ENCODE measurements at places on chromosomes 7 and 10.

DNA sequence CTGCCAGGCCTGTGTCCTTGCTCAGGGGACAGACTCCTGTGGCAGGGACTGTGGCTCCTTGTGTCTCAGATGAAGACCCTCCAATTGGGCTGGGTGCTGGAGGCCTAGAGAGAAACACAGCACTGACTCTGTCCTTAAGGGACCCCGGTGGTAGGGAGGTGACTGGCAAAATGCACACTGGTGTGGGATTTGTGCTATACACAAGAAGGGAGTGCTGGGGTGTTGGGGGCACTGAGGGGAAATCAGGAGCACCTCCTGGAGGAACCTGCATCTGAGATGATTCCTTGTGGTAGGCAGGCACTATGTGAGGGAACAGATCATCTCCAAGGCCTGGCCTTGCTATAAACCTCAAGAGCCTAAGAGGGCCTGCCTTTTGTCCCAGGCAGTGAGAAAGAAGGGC is 149.2 kb downstream of the RPS24 start:
- no peaks in the 10 kb centered on the region for H3K36me3 ChIP-seq
- H3K27me3 ChIP-seq: no peaks in the 10 kb centered on the region
- no peak for DNase-seq
- H3K27ac ChIP-seq: no peak overlapping the region
- H3K4me3 ChIP-seq: no peak overlapping the region
- no peaks in the 10 kb centered on the region for H3K4me1 ChIP-seq

DNA sequence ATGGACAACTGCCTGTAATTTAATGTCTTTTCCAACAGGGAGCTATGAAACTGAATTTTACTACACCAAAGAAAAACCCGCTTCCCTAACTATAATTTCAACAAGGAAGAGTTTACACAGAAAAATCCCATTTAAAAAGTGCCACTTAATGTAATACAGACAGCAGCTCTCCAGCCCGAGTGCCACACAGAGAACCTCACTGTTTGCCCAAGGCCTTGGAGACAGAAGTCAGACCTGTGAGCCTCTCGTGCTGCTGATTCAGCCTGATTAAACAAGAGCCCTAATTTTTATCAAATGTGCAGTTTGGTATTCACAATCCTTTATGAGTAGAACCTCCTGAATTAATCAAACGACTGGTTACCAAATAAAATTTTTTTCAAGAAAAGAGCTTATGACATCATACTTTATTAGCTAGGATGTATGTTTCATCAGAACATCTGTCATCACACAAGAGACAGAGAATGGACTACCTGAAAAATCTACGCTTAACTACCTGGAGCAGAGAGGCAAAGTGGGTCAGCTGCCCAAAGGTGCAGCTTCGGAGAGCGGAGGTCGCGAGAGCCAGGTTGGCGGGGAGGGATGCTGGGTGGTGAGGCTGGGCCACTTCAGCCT is 543.6 kb downstream of the SDK1 start:
- H3K27me3 ChIP-seq: no peaks in the 10 kb centered on the region
- no peaks in the 10 kb centered on the region for H3K4me1 ChIP-seq
- H3K36me3 ChIP-seq: no peaks in the 10 kb centered on the region
- H3K27ac ChIP-seq: no peak overlapping the region
- no peak overlapping the region for H3K4me3 ChIP-seq
- DNase-seq: no peak

- H3K4me1 ChIP-seq: no peaks in the 10 kb centered on the region
- no peak overlapping the region for H3K27ac ChIP-seq
Observed at GRCh38 chr10:131211559-131211958, 100.0 kb downstream of the TCERG1L start.

DNA sequence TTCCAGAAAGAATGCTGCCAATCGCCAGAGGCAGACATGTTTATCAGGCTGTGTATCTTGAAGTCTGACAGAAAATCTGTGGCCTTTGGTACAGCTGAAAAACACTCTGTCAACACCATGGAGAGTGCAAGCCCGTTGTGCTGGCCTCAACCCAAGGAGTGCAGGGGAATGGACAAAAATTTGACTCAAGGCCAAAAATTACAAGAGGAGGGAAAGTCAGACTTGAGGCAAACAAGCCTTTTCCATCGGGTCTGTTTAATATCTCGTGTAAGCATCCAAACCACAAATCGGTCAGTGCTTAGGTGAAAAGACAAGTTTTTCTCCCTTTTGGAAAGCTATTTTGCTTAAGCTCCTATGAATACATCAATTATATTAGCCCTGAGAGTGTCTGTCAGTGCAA is 305.3 kb upstream of the NFE2L3 start:
- no peaks in the 10 kb centered on the region for H3K36me3 ChIP-seq
- no peak for DNase-seq
- H3K27ac ChIP-seq: no peak overlapping the region

DNA sequence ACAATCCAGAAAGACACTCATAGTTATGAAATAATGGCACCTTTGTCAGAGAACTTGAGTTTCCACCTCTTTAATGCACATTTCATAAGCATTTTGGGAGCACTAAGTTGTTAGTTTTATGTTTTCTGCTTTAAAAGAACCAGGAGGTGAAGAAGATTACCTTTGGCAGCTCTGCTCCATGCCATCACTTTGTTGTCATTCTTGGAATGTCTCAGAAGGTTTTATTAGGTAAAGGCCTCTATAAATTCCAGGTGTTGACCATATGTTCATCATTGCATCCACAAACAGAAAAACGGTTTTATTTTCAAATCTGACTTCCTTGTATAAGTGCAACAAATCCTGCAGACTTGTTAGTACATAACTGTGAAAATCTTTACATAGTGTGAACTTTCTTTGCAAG is 424.8 kb downstream of the MDFIC start:
- no peak overlapping the region for H3K4me3 ChIP-seq
- H3K36me3 ChIP-seq: no peaks in the 10 kb centered on the region
- no peaks in the 10 kb centered on the region for H3K4me1 ChIP-seq
- DNase-seq: no peak
- H3K27me3 ChIP-seq: no peaks in the 10 kb centered on the region
- no peak overlapping the region for H3K27ac ChIP-seq

GRCh38 chr10:14592026-14592425 is 182.7 kb downstream of the FAM107B start:
- H3K27ac ChIP-seq: no peak overlapping the region
- H3K36me3 ChIP-seq: no peaks in the 10 kb centered on the region
- DNase-seq: no peak
- H3K27me3 ChIP-seq: no peaks in the 10 kb centered on the region
- no peaks in the 10 kb centered on the region for H3K4me1 ChIP-seq

- no peak overlapping the region for H3K27ac ChIP-seq
- no peak for DNase-seq
- no peaks in the 10 kb centered on the region for H3K4me1 ChIP-seq
- H3K36me3 ChIP-seq: peaks cover 2% of the 10 kb centered on the region
Observed at GRCh38 chr10:45653454-45653853, 19.1 kb downstream of the ZFAND4 start.

GRCh38 chr7:103592844-103593243 is 146.8 kb upstream of the SLC26A5 start:
- no peaks in the 10 kb centered on the region for H3K4me1 ChIP-seq
- no peak for DNase-seq
- no peak overlapping the region for H3K27ac ChIP-seq
- H3K27me3 ChIP-seq: no peaks in the 10 kb centered on the region
- H3K4me3 ChIP-seq: no peak overlapping the region

DNA sequence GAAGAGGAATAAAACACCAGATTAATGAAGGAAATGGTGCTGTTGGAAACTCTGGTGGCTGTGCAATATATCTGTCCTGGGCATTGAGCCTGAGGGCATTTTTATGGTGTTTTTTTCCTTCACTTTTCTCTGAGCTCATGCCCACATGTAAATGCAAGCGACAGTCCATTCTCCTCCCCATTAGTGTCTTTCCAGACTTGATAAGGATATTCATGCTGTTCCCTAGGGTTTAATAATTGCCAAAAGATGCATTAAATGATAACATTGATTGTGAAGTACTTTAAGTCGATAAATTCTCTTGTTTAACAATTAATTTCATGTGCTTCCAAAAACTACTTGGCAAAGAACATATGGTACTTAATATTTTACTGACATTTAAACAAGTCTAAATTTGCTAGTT is 384.7 kb downstream of the MDFIC start:
- H3K4me1 ChIP-seq: no peaks in the 10 kb centered on the region
- peaks cover 2% of the 10 kb centered on the region for H3K27me3 ChIP-seq
- H3K27ac ChIP-seq: no peak overlapping the region
- no peak for DNase-seq
- H3K4me3 ChIP-seq: no peak overlapping the region

DNA sequence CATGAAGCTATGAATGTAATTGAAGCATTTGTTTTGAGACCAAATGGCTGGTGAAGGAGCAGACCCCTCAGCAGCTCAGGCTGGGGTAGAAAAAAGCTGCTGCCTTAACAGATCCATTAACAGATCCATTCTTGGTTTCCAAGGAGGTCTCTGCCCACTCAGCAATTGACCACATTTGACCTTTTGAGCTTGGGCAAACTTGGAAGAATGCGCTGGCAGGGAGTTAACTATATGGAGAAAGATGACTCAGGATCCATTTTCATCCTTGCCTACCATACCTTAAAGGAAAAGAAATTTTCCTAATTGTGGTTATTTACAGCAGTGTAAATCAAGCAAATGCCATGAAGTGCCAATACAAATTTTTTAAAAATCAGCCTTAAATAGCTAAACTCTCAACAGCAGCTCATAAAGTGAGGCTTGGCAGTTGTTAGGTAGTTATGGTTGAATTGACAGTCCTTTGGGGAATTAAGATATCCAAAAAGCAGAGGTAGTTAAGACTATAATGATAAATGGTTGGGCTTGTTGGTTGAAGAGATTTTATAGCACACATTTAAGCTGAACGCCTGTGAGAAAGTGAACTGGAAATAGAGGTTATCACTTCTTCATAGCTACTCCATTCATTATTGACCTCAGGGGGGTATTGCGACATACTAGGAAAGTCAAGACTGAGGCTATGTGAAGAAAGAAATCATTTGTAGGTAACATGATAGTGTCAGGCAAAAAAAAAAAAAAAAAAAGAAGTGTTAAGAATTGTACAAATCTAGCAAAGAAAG is 83.9 kb downstream of the MKX start:
- no peak overlapping the region for H3K27ac ChIP-seq
- no peaks in the 10 kb centered on the region for H3K4me1 ChIP-seq
- no peaks in the 10 kb centered on the region for H3K27me3 ChIP-seq
- no peak for DNase-seq
- no peaks in the 10 kb centered on the region for H3K36me3 ChIP-seq

All from H1 (cell line).